ENCODE measurements at places on chromosomes 1 and 21.

DNA sequence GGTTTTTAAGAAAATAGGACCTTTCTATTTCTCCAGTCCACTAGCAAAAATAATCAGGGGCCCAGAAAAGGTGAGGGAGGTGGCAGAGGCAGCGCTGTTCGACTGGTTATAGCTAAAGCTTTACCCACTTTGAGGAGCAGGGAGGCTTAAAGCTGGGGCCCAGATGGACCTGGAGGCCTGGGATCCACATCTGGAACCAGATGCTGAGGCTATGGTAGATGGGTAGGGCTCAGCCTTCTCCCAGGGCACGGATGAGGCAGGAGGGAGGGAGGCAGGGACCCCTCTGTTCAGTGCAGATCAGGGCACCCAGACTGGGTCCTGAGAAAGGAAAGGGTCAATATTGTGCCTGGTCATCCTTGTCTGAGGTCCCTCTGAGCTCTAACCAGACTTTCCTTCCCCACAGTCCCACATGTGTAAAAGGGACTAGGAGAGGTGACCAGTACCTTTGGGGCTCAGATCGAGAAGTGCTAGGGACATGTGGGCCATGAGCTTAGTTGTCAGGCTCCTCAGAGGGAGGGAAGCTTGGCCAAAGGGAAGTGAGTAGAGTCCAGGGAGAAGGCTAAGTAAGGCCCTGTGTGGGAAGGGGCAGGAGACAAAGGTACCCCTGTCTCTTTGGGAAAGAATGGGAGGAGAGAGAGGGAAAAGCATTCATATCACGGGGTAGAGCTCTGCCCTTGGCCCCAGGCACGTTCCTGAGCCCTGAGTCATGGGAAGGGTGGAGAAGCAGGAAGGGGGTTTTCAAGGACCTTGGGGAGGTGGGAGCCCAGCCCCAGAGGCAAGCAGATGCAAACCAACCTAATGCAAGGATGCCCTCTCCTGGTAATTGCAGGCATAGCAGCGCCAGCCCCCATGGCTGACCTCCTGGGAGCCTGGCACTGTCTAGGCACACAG, 15.4 kb downstream of the LMNA start:
- peak; percentile 91 for DNase-seq

DNA sequence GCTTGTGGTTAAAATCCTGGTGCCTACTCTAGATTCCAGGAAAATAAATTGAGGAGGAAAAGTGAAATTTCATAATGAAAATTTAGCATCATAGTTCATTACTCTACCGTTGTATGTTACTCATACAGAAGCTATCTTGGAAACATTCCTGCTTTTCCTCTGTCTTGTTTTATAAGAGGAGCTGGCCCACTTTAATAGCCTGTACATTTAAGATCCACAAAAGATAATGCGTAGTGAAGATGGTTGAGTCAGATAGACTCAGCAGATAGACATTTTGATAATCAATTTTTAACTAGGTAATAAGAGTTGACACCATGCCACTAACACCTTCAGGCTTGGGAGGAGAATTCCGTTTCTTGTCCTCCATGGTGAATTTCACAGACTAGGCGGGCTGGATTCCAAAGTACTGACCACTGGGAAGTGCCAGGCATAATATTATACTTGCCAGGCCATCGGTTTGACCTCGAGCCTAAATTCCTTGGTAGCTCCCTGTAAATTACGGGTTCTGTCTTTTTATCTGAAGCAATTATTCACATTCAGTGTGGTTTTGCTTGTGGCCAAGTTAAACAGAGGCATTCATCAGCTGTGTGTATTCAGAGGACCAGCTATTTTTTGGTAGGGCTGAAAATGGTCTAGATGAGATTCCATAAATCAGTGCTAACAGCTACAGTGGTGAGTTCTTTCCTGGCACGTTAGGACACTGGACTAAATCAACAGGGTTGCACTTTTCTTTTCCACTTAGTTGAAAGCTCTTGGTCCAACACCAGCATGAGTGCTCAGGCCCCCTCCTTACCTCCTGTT, 111.9 kb upstream of the KAZN start:
- peak; percentile 35 for DNase-seq

DNA sequence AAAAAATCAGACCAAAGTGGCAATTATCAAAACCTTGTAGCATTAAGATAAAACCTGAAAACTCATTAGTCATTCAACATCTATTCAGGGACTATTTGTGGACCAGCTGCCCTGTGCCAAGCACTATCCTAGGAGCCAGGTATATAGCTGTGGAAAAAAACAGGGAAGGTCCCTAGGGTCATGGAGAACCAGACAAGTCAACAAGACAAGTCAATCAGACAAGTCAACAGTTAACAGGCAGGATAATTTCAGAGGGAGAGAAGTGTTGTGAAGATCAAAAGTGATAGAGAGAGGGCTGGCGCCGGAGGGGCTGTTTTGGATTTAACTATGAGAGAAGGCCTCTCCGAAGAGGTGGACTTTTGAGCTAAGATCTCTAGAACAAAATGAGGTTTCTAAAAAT, 3.3 kb upstream of the ATP1A4 start:
- DNase-seq = no peak

DNA sequence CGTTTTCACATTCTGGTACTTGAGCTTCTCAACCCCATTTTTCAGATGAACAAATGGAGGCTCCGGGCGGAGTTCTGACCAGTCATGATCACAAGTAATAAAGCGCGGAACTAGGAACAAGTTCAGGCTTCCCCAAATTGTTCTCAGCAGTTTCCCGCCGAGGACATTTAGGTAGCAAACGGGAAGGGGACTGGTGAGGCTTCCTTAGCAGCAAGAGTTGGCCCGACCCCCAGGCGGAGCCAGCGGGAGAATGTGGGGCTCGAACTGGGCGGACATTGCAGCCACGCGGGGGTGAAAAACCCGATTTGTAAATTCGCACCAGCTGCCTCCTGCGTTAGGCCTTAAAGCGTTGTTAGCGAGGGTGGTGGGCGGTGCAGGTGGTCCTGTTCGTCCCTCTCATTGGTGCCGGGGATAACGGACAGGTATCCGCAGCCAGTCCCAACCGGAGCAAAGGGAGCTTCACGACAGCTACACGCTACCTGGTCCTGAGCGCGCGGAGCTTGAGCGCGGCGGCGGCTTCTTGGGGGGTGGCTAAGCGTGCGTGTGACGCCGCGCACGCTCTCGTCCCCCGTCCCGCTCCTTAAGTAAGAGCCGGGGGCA, 15.3 kb downstream of the SEMA6C start:
- no peak for DNase-seq

GRCh38 chr1:9069326-9070100, at the start of gene SLC2A5:
Gene SLC2A5 (minus strand): TSS chr1:9069635. CDS start chr1:9069536, 99 bp downstream.
- DNase-seq = no peak

- no peak for DNase-seq
Observed at GRCh38 chr1:225441314-225442122, 13.7 kb upstream of the LBR start.

GRCh38 chr1:18085387-18086074, 22.1 kb upstream of the IGSF21 start:
- DNase-seq = no peak

- no peak for DNase-seq
Observed at GRCh38 chr21:31347435-31348032, 3.5 kb upstream of the TIAM1 start.

- DNase-seq = no peak
Observed at GRCh38 chr1:231903586-231904081, 277.0 kb downstream of the DISC1 start.
